ENCODE measurements at places on chromosomes 16 and 17.

- DNase-seq = no peak
Observed at GRCh38 chr17:64055183-64056142, 35.0 kb upstream of the ICAM2 start.

DNA sequence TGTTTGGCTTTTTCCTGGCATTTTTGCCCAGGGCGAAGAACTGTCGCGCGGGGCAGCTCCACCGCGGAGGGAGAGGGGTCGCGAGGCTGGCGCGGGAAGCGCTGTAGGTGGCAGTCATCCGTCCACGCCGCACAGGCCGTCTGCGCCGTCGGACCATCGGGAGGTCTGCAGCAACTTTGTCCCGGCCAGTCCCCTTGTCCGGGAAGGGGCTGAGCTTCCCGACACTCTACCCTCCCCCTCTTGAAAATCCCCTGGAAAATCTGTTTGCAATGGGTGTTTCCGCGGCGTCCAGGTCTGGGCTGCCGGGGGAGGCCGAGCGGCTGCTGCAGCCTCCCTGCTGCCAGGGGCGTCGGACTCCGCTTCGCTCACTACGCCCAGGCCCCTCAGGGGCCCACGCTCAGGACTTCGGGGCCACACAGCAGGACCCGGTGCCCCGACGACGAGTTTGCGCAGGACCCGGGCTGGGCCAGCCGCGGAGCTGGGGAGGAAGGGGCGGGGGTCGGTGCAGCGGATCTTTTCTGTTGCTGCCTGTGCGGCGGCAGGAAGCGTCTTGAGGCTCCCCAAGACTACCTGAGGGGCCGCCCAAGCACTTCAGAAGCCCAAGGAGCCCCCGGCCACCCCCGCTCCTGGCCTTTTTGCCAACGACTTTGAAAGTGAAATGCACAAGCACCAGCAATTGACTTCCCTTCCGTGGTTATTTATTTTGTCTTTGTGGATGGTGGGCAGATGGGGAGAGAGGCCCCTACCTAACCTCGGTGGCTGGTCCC, 2.3 kb upstream of the CBX4 start:
- DNase-seq = no peak

DNA sequence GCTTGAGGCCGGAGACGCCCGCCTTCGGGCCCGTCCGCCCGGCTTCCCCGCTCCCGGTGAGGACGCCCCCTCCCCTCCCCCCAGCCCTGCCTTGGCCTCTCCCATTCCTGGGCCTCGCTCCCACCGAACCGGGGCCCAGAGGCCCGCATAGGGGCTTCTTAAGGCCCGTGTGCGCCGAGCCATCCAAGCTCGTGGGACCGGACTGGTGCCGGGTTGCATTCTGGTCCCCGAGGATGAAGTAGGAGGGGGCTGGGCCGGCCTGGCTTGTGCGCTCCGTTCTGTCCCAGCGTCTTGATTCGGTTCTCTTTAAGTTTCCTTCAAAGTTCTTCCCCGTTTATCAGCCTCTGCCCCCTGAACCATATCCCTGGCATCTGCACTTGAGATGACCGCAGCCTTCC, 488 bp downstream of the SENP3 start:
- peak; percentile 87 for DNase-seq

- no peak for DNase-seq
Observed at GRCh38 chr16:9107025-9107970, 15.9 kb downstream of the HAPSTR1 start.

DNA sequence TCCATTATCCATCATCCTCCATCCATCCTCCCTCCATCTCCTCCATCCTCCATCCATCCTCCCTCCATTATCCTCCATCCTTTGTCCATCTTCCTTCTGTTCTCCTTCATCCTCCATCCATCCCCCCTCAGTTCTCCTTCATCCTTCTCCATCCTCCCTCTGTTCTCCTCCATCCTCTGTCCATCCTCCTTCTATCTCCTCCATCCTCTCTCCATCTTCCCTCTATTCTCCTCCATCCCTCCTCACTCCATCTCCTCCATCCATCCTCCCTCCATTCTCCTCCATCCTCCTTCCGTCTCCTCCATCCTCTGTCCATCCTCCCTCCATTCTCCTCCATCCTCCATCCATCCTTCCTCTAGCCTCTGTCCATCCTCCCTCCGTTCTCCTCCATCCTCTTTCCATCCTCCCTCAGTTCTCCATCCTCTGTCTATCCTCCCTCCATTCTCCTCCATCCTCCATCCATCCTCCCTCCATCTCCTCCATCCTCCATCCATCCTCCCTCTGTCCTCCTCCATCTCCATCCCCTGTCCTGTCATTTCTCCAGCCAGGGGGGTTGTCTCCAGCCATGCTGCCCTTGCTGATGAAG, 143.7 kb downstream of the SDK2 start:
- DNase-seq = no peak

GRCh38 chr16:67039260-67040020, 10.5 kb downstream of the CBFB start:
- no peak for DNase-seq

- no peak for DNase-seq
Observed at GRCh38 chr16:4053301-4053845, 62.9 kb downstream of the ADCY9 start.

GRCh38 chr16:24670623-24671454, 58.6 kb upstream of the TNRC6A start:
- DNase-seq = no peak

DNA sequence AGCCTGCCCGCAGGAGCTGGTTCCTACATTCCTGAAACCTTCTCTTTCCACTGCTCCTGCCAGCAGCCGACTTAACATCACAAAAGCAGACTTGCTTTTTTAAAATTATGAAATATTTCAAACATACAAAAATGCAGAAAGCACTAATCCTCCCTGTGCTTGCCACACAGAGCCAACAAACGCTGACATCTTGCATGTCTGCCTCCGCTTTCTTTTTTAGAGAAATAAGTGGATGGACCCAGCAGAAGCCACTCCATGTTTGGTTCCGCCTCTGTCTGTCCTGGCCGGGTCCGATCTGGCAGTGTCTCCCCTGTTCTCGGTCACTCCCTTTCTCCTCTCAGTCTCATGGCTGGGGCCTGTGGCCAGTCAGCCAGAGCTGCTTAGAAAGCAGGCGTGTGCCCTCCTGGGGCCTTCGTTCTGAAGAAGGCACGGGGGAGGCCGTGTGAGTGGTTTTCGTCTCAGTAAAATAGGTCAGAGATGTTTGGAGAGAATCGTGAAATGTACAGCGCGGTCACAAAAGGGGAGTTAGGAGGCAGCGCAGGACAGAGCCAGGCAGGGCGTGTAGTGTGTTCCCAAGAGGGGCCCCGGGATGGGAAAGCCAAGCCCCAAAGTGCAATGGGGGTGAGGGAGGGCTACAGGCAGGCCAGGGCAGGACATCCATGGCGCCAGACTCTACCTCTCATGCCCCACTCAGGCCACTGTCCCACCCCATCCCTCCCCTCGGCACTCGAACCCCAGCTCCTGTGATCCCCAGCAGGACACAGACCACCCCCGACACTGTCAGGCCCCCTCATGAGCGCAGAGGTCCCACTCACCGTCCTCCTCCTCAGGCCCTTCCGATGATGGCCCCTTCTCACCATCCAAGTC, 23.2 kb downstream of the MXRA7 start:
- DNase-seq = no peak

DNA sequence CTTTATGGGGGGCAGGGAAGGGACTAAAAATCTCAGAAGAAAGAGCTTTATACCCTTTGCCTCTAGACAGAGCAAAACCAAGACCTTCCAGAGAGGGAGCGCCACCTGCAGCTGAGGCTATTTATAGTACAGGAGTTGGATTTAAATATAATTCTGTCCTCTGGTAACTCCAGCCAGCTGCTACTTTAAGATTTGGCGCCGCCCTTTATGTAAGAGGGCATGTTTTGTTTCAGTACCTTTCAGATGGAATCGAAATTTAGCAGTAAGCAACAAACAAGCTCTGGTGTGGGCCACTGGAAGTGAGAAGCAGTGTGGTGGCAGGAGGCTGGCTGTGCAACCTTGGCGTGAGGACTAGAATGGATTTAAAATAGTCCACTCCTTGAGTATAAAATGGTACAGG, 5.2 kb upstream of the GUCY2D start:
- no peak for DNase-seq

- DNase-seq = no peak
Observed at GRCh38 chr16:87778830-87779579, 13.2 kb upstream of the KLHDC4 start.

DNA sequence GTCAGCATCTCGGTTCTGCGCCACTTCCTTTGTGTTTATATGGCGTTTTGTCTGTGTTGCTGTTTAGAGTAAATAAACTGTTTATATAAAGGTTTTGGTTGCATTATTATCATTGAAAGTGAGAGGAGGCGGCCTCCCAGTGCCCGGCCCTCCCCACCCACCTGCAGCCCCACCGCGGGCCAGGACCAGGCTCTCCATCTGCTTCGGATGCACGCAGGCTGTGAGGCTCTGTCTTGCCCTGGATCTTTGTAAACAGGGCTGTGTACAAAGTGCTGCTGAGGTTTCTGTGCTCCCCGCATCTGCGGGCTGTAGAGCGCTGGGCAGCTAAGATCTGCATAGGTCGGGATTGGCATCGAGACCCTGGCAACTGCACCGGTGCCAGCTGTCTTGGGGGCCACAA, 8.2 kb upstream of the BAIAP3 start:
- no peak for DNase-seq

DNA sequence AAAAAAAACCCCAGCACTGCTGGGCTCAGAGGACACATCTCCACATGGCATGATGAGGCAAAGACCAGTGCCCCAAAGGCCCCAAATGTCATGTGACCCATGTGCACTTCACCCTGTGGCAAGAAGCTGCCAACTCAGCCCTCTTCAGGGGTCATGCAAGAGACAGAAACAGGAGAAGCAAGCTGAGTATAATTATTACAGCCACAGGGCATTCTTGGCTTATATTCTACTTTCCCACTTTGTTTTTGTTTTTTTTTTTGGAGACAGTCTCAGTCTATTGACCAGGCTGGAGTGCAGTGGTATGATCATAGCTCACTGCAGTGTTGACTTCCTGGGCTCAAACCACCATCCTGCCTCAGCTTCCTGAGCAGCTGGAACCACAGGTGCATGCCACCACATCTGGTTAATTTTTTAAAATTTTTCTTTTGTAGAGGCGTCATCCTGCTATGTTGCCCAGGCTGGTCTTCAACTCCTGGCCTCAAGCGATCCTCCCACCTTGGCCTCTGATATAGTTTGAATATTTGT, 32.7 kb upstream of the LITAF start:
- DNase-seq = no peak

- DNase-seq = peak; percentile 91
Observed at GRCh38 chr17:30970831-30971567, at the start of gene RNF135. Gene RNF135, plus strand, starts transcription at chr17:30971039. Its CDS starts 35 bp downstream, at chr17:30971074.

GRCh38 chr16:50948268-50948930, 202.7 kb downstream of the SALL1 start:
- DNase-seq = no peak

DNA sequence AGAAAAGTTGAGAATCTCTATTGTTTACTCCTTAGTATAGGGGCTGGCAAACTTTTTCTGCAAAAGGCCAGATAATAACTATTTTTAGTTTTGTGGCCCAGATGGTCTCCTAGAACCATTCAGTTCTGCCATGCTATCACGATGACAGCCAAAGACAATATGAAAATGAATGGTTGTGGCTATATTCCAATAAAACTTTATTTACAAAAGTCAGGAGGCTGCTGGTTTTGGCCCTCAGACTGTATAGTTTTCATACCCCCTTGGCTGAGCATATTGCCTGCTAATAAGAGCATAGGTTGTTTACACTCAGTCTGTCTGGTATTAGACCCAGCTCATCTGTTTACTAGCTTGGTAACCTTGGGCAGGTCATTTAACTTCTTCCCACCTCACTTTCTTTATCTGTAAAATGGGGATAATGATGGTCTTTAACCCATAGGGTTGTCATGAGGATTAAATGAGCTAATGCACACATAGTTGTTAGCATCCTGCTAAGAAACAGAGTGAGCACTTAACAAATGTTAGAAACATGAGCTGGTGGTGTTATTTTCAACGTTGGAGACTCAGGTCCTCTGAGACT, 156.3 kb downstream of the MSI2 start:
- no peak for DNase-seq

- no peak for DNase-seq
Observed at GRCh38 chr16:29644338-29644857, 18.6 kb upstream of the SPN start.

- DNase-seq = no peak
Observed at GRCh38 chr17:1745513-1746020, 2.9 kb downstream of the SERPINF2 start.

Data from vagina (tissue), 2 donors.